ENCODE measurements at places on chromosomes 11 and 22. TPM values are rescaled to one million over a fixed set of nuclear protein-coding genes. Genes with fewer than 3 reads are reported as not detected.
A peak's percentile ranks its signal among the peaks of the same experiment; 100 is the strongest.

PATE2 gene
- not detected for total RNA-seq

IL10RA gene
- 50.3 TPM for total RNA-seq

SYCE3 gene
- total RNA-seq = not detected

TRIM48 gene
- not detected for total RNA-seq

DDIAS gene
- total RNA-seq = 0.27 TPM

CHRM1 gene
- not detected for total RNA-seq

IFITM10 gene
- total RNA-seq = 5.0 TPM

CDC42EP1 gene
- total RNA-seq = 22.3 TPM

KDM4E gene
- not detected for total RNA-seq

BTBD18 gene
- total RNA-seq = not detected

MAPK8IP2 gene
- total RNA-seq = 0.83 TPM

GRCh38 chr11:30712749-30713148 lies 126.6 kb upstream of the MPPED2 start:
- H3K36me3 ChIP-seq = no peaks in the 10 kb centered on the region
- no peaks in the 10 kb centered on the region for H3K27me3 ChIP-seq
- no peak for DNase-seq

DNA sequence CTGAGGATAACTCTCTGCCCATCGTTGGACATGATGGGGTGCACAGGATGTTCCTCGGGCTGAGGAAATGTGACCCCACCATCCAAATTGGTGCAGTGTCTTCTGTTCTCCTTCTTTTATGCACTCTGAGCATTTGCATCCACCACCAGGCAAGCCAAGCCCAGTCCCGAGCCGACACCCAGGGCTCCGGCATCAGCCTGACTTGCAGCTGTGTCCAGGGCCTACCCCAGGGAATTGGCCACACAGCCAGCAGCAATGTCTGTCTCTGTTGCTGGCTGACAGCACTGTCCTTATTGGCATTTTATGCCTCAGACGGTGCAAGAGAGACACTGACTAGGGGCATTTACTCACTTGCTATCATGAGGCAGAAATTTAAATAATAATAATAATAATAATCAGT lies 25.4 kb upstream of the CPT1A start:
- H3K4me3 ChIP-seq = no peak overlapping the region
- H3K27me3 ChIP-seq = no peaks in the 10 kb centered on the region
- no peaks in the 10 kb centered on the region for H3K36me3 ChIP-seq
- H3K4me1 ChIP-seq = no peaks in the 10 kb centered on the region
- no peak for DNase-seq

- H3K27me3 ChIP-seq = no peaks in the 10 kb centered on the region
- H3K4me1 ChIP-seq = no peaks in the 10 kb centered on the region
- no peaks in the 10 kb centered on the region for H3K36me3 ChIP-seq
- H3K27ac ChIP-seq = no peak overlapping the region
Measured at GRCh38 chr11:69250186-69251056, 43.5 kb upstream of the MYEOV start.

- peaks cover 40% of the 10 kb centered on the region for H3K4me1 ChIP-seq
- DNase-seq = no peak
- no peak overlapping the region for H3K4me3 ChIP-seq
- no peaks in the 10 kb centered on the region for H3K27me3 ChIP-seq
Measured at GRCh38 chr11:2527621-2528291, 82.9 kb downstream of the KCNQ1 start.

DNA sequence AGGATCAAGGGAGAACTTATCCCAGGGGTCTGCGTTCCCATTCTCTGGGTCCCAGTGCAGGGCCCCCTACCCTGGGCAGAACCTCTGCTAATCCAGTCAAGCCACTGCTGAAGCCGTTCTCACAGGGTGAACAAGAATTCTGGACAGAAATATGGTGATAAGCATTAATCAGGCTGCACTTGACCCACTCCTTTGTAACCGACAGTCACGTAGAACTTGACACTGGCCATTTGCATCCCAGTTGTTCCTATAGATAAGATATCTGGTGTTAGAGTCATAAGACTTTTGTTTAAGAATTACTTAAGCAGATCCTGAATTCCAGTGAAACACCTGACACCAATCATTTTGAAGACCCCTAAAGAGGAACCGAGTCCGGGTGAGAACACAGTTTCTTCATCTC lies 107.5 kb upstream of the THY1 start:
- no peak overlapping the region for H3K4me3 ChIP-seq
- H3K27me3 ChIP-seq = no peaks in the 10 kb centered on the region
- H3K27ac ChIP-seq = no peak overlapping the region

- H3K4me1 ChIP-seq = no peaks in the 10 kb centered on the region
- DNase-seq = no peak
- no peak overlapping the region for H3K27ac ChIP-seq
- H3K27me3 ChIP-seq = no peaks in the 10 kb centered on the region
Measured at GRCh38 chr11:125025968-125026367, 37.1 kb upstream of the SLC37A2 start.

DNA sequence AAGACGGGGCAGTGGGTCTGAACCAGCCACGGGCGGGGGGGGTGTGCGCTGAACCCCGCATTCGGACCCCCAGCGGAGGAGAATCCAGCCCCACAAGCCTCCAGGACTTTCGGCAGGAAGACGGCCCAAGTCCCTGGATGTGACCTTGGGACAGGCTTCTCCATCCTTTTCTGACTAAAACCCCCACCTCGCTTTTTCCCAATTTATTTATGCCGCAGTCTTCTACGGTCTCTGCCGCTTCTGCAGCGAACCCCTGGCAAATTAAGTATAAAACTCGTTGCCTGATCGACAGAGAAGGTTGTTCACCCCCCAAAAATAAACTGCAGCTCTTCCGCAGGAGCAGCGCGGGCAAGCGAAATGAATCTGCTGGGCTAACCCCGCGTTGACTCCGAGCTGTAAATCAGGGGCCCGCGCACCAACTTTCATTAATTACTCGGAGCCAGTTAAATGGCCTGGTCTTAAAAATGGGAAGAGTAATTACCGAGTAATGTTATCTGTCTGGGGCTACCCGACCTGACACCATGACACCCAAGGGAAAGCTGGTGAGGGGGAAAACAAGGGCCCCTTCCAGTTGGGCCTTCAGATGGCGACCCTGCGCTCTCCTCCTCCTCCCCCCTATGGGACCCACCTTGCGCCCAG lies 6.6 kb downstream of the WT1 start:
- no peaks in the 10 kb centered on the region for H3K36me3 ChIP-seq
- H3K4me1 ChIP-seq = no peaks in the 10 kb centered on the region
- no peaks in the 10 kb centered on the region for H3K27me3 ChIP-seq
- no peak overlapping the region for H3K27ac ChIP-seq
- H3K4me3 ChIP-seq = no peak overlapping the region

DNA sequence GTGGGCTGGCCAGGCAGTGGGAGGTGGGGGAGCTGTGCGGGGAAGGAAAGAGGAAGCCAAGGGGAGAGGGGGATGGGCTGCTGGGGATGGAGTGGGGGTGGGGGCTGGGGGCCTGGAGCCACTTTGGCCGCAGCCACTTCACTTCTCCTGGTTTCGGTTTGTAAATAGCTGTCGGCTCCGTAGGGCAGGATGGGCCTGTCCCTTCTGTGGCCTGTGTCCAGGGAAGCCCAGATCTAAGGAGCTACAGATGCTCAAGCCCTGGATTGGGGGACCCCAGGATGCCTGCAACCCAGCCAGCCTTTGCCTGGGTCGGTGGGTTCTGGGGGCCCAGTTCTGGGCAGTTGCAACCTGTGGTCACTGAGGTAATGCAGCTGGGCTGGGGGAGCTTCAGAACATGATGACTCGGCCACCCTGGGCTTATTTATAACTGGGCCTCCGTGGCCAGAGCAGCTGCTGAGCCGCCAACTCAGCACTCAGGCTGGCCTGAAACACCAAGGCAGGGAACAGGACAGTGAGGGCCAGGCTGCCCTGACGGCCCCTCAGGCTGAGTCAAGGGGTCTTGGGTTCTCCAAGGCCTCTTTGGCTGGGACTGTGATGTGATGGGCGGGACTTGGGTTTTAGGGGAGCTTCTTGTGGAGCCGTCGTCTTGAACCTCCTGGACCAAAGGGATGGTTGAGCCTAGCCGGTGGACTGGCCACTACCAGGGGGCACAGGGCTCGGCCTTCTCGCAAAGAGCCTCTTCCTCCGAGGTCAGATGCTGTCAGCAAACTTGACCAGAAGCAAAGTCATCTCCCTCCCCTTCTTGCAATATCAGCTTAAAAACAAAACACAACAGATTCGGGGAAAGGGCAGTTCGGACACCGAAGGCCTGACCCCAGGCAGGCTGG lies 15.0 kb upstream of the SLC39A13 start:
- H3K4me1 ChIP-seq = peaks cover 25% of the 10 kb centered on the region
- no peaks in the 10 kb centered on the region for H3K27me3 ChIP-seq
- H3K36me3 ChIP-seq = no peaks in the 10 kb centered on the region
- no peak overlapping the region for H3K4me3 ChIP-seq
- peak; percentile 57 for DNase-seq

GRCh38 chr22:47382164-47382890 lies 619.9 kb downstream of the TBC1D22A start:
- H3K4me1 ChIP-seq = no peaks in the 10 kb centered on the region
- no peaks in the 10 kb centered on the region for H3K36me3 ChIP-seq
- peak; percentile 13 for DNase-seq
- no peaks in the 10 kb centered on the region for H3K27me3 ChIP-seq
- H3K27ac ChIP-seq = no peak overlapping the region
- H3K4me3 ChIP-seq = no peak overlapping the region

DNA sequence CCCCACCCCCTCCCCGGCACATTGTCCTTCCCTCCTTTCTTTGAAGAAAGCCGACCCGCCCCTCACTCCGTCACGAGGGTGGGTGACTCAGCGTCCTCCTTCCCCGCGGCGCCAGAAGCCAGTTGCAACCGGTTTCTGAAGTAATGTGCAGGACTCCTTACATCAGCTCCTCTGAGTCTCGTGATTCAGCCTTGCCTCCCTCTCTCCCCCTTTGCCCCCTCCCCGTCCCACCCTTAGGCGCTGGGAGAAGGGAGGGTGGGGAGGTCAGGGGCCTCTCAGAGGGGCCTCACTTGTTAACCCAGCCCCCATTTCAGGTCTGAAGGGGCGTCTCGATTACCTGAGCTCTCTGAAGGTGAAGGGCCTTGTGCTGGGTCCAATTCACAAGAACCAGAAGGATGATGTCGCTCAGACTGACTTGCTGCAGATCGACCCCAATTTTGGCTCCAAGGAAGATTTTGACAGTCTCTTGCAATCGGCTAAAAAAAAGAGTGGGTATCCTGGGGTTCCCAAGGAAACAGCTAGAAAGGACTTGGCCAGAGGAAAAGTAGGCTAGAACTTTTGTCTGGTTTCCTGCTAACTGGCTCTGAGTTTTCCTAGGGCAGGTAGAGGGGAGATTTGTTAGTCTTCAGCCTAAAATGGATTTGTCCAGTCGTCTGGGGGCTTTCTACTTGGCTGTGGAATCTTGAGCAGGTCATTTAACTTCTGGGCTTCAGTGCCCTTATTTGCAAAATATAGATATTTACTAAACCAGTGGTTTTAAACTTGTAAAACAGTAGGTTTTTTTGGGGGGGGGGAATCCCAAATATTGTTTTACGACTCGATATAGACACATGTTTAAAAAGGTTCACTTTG lies 1.1 kb downstream of the SLC3A2 start:
- peak; percentile 93 for DNase-seq
- no peaks in the 10 kb centered on the region for H3K36me3 ChIP-seq
- peak overlapping the region; percentile 87 for H3K4me3 ChIP-seq
- H3K4me1 ChIP-seq = peaks cover 51% of the 10 kb centered on the region

DNA sequence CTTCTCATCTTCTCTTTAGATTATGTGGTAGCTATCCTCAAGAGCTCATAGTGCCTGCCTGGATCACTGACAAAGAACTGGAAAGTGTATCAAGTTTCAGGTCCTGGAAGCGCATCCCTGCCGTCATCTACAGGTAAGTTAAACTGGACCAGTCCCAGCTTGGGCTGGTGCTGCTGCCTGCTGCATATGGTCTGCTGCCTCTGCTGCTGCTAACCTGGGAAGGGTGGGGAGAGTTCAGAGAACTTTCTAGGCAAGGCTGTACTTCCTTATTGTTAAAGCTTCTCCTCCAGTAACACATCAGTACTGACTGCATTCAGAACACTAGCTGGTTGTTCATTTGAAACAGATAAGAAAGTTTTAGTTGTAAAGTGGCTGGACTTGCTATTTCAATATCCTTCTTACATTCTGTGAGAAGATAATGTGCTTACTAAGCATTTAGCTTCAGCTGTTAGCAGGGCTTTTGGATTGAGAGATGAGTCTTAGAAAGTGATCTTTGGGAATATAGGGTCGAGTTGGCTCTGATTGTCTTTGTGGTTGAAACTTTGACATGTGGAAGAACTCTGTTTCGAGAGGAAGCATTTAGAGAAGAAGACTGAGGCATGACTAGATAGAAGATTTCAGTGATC lies 77.3 kb upstream of the HORMAD2 start:
- no peak overlapping the region for H3K4me3 ChIP-seq
- no peak overlapping the region for H3K27ac ChIP-seq
- no peaks in the 10 kb centered on the region for H3K27me3 ChIP-seq
- no peaks in the 10 kb centered on the region for H3K36me3 ChIP-seq
- no peak for DNase-seq

- DNase-seq = peak; percentile 28
- H3K36me3 ChIP-seq = no peaks in the 10 kb centered on the region
- H3K4me3 ChIP-seq = no peak overlapping the region
- H3K27ac ChIP-seq = no peak overlapping the region
- no peaks in the 10 kb centered on the region for H3K4me1 ChIP-seq
Measured at GRCh38 chr11:134533511-134533910, 121.5 kb upstream of the B3GAT1 start.

GRCh38 chr11:120224972-120225909 lies 14.4 kb downstream of the OAF start:
- H3K27ac ChIP-seq = peak overlapping the region; percentile 63
- no peaks in the 10 kb centered on the region for H3K27me3 ChIP-seq
- no peak for DNase-seq
- no peaks in the 10 kb centered on the region for H3K4me1 ChIP-seq
- no peaks in the 10 kb centered on the region for H3K36me3 ChIP-seq
- H3K4me3 ChIP-seq = no peak overlapping the region

GRCh38 chr11:393219-394033 lies 583 bp upstream of the PKP3 start:
- H3K27me3 ChIP-seq = no peaks in the 10 kb centered on the region
- H3K4me1 ChIP-seq = no peaks in the 10 kb centered on the region
- peak overlapping the region; percentile 98 for H3K27ac ChIP-seq
- DNase-seq = peak; percentile 78

- no peaks in the 10 kb centered on the region for H3K36me3 ChIP-seq
- H3K4me1 ChIP-seq = peaks cover 14% of the 10 kb centered on the region
- H3K27ac ChIP-seq = peak overlapping the region; percentile 87
Measured at GRCh38 chr11:74951226-74951625, 2.2 kb downstream of the SPCS2 start.

DNA sequence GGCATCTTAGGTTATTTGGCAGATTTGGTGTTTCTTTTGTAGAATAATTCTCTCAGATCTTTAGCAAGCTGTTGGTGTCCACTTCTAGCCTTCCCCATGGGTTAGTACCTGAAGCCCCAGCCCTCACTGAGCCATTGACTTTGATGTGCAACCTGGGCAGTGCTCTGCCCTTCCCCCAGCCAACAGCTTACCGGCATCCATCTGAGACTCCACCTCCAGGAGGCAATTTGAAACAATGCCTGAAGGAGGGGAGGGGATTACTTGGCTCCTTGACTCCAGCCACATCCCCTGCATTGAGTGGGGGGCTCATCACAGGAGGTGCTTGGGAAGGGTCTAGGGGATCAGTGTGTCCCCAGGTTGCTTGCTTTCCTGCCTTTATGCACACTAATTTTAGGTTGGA lies 114.8 kb downstream of the TRIM29 start:
- DNase-seq = no peak
- H3K4me1 ChIP-seq = no peaks in the 10 kb centered on the region
- H3K4me3 ChIP-seq = no peak overlapping the region
- H3K27me3 ChIP-seq = no peaks in the 10 kb centered on the region

GRCh38 chr11:92911478-92911877 lies 58.0 kb upstream of the MTNR1B start:
- no peaks in the 10 kb centered on the region for H3K4me1 ChIP-seq
- H3K27ac ChIP-seq = no peak overlapping the region
- no peak for DNase-seq
- no peak overlapping the region for H3K4me3 ChIP-seq
- H3K27me3 ChIP-seq = no peaks in the 10 kb centered on the region
